Diencephalon (tissue), 1 donor: ENCODE measurements at places on chromosomes 7 and 10. TPM values are rescaled to one million over a fixed set of nuclear protein-coding genes. Genes with fewer than 3 reads are reported as not detected.

CFTR gene
- 1.4 TPM for total RNA-seq

MKI67 gene
- total RNA-seq = 6.0 TPM

GPR15LG gene
- not detected for total RNA-seq

SYT15B gene
- 1.4 TPM for total RNA-seq

PAX4 gene
- not detected for total RNA-seq

STOX1 gene
- total RNA-seq = 15.7 TPM

TMEM254 gene
- total RNA-seq = 18.0 TPM

IFIT3 gene
- total RNA-seq = 8.5 TPM

SERPINE1 gene
- 0.23 TPM for total RNA-seq

MMD2 gene
- 8.5 TPM for total RNA-seq

LIPJ gene
- 1.6 TPM for total RNA-seq

FAM25C gene
- total RNA-seq = not detected

ZNF804B gene
- 8.3 TPM for total RNA-seq

SPDYE11 gene
- total RNA-seq = not detected

KLF14 gene
- 0.23 TPM for total RNA-seq

EPHB4 gene
- 11.1 TPM for total RNA-seq

HSPA12A gene
- 41.1 TPM for total RNA-seq

CHRM2 gene
- total RNA-seq = 23.3 TPM

ZNF853 gene
- total RNA-seq = 28.8 TPM

TAS2R41 gene
- not detected for total RNA-seq

UNC5B gene
- 7.4 TPM for total RNA-seq

PALD1 gene
- 12.7 TPM for total RNA-seq

AQP1 gene
- 7.6 TPM for total RNA-seq

CRHR2 gene
- 1.6 TPM for total RNA-seq

PTCD1 gene
- 7.2 TPM for total RNA-seq

AKR1C3 gene
- total RNA-seq = 1.8 TPM

CHCHD2 gene
- total RNA-seq = 160 TPM

GJC3 gene
- not detected for total RNA-seq

NOS3 gene
- total RNA-seq = 2.5 TPM

COL13A1 gene
- 1.8 TPM for total RNA-seq

FGF8 gene
- total RNA-seq = 0.69 TPM

VSIR gene
- total RNA-seq = 8.3 TPM

EVX1 gene
- not detected for total RNA-seq

PTF1A gene
- not detected for total RNA-seq

ERVW-1 gene
- total RNA-seq = not detected

SUFU gene
- 4.8 TPM for total RNA-seq

LDB3 gene
- total RNA-seq = not detected

CEP41 gene
- 19.4 TPM for total RNA-seq

SNCG gene
- 29.1 TPM for total RNA-seq

DRGX gene
- total RNA-seq = 0.23 TPM

NKX1-2 gene
- 1.8 TPM for total RNA-seq
